ENCODE measurements at places on chromosomes 3 and 15.

DNA sequence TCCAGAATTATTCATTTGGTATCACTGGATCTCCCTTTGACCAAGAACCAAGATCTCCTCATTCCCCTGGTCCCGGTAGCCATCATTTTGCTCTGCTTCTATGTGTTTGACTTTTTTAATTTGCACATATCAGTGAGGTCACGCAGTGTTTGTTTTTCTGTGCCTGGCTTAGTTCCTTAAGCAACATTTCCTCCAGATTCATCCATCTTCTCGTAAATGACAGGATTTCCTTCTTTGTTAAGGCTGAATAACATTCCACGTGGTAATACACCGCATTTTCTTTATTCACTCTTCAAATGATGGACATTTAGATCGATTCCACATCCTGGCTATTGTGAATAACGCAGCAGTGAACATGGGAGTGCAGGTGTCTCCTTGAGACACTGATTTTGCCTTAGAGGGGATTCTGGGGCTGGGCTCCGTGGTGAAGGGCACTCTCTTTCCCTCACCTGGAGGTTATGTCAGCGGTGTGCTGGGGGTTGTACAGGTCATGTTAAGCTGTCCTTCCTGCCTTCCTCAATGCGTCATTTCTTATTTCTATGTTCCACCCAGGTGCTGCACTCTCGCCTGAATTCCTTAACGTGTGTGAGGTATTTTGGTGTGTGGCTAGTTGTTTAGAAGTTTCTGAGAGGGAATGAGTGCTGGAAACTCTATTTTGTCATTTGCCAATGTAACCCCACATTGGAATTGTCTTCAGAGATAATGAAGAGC lies 212.2 kb downstream of the LPP start:
- no peak for ATAC-seq

DNA sequence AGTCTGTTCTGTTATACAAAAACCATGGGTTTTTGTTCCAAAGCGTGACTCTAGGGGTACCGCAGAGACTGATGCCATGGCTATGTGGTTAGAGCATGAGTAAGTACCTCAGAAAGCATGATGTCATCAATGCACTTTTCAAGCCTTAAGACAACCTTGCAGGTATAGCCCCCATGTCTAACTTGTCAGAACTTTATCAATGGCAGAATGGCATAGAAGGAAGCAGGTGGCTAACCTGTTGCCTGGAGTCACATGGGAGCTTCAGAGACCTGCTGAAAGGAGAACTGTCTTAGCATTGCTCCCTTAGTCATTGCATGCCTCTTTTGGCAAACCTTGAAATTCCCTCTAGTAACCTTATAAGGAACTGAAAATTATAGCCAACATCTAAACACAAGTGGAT lies 52.5 kb downstream of the EOMES start:
- ATAC-seq, result no peak

GRCh38 chr15:47484059-47484458 lies 233.2 kb upstream of the SEMA6D start:
- ATAC-seq, result no peak

DNA sequence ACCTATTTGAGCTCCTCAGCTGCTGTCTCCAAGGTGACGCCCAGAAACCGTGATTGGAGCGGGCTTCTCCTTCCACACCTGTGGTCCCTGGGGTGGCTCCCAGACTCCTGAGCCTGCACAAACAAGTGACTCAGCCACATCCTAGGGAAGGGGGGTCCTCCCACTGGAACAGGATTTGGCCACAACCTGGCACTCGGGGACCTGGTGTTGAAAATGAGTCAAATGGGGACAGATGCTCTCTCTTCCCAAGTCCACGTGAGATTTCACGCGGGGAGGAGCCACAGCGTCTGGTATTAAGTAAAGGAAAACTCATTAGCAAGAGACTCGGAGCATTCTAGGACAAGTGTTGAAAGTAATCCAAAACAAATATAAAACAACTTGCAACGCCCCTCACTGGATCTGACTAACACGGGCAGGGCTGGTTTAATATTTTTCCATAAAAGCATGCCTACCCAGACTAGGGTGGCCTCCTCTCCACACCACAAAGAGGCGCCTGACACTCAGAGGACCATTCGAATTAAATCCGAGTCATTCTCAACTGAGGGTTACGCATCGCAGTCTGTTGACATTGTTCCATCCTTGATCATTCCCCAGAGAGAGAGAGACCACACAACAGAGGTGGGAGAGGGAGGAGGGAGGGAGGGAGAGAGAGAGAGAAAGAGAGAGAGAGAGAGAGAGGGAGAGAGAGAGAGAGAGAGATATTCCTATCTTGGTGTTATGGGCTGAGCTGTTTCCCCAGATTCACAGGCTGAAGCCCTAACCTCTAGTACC lies 74.4 kb downstream of the MGLL start:
- peak; percentile 48 for ATAC-seq

DNA sequence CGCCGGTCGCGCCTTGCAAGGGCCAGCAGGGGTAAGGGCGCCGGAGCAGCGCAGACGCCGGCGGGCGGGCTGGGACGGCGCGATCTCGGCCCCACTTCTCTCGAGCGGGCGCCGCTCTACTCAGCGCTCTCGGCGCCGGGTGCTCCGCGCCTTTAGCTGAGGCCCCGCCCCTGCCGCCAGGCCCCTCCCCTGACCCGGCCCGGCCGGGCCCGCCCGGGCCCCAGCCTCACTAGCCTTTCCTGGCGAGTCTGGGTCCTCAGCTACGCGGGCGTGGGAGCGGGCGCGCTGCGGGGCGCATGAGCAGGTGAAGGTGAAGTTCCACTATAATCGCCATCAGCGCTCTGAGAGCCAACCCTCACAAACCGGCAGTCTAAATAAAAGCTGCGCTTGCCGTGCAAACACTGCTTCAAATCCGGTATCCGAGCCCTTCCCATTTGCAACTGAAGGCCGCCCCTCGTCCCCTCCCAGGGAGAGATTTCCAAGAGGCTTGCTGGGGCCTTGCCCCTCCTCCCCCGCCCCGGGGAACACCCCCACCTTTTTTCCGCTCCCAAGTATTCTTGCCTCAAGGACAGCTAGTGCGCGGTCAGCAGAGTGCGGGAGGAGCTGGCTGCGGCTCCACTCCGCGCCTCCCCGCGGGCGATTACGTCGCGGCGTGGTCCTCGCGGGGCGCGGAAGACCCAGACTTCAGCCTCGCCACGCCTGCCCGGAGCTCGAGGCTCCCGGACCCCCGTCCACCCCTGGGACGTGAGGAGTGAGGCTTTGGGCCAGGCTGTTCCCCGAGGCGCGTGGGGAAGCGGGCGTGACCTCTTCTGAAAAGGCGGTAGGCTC lies at the start of gene RPP25:
Gene RPP25 (minus strand): TSS at position 125 of the 828 bp plus-strand sequence. CDS start 189 bp downstream, outside the sequence.
- ATAC-seq, result peak; percentile 77

GRCh38 chr15:65910341-65910740 lies 41.0 kb downstream of the RAB11A start:
- ATAC-seq, result no peak

- ATAC-seq, result no peak
Measured at GRCh38 chr3:191470545-191470944, 9.6 kb downstream of the PYDC2 start.

DNA sequence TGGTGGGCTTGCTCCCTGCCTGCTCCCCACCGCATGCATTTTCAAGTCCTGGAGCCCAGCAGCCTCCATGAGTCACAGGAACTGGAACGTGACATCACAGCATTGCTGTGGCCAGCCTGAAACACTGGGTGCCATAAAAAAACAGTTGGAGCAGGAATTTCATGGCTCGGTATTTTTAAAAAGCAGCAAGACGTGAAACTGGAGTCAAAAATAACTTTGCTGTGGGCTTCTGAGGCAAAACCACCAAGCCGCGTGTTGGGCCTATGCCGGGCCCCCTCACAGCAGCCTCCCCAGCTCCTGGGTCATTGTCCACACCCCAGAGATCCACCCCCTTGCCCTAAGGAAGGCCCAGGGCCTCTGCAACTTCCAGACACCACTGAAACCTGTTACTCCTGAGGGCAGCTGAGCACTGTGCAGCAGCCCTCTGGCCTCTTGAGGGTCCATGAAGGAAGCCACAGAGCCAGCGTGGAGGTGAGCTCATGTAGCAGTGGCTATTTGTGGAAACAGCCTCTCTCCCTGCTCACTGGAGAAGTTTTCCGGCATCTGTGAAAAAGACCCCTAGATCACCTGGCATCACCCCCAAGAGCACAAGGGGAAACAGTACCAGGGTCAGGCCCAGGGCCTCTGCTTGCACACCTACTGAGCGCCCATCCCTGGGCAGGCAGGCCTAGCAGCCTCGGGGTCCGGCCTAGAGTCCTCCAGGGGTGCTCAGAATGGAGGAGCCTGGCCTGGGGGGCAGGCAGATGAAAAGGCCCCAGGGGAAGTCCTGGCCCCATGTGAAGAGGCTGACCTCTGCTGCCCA lies 34.0 kb upstream of the DUSP7 start:
- peak; percentile 64 for ATAC-seq

- no peak for ATAC-seq
Measured at GRCh38 chr3:194731506-194732073, 45.9 kb downstream of the FAM43A start.

DNA sequence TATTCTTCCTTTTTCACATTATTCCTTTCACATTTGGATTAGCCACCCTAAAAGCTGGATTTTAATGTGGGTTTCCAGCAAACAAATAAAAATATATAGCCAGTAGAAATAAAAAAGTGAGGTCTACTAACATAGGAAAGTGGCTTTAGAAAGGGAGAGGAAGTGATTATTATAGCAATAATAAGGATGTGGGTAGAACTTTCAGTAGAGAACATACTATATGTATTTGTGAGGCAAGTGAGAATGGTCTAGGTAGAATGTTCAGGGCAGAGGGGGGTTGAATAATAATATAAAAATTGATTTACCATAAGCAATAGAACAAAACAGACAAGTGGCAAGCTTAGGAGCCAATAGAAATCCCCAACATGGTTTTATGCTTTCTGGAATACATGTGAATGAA lies 88.6 kb downstream of the NR1I2 start:
- no peak for ATAC-seq

- ATAC-seq, result no peak
Measured at GRCh38 chr3:178203165-178203564, 333.1 kb upstream of the KCNMB2 start.

DNA sequence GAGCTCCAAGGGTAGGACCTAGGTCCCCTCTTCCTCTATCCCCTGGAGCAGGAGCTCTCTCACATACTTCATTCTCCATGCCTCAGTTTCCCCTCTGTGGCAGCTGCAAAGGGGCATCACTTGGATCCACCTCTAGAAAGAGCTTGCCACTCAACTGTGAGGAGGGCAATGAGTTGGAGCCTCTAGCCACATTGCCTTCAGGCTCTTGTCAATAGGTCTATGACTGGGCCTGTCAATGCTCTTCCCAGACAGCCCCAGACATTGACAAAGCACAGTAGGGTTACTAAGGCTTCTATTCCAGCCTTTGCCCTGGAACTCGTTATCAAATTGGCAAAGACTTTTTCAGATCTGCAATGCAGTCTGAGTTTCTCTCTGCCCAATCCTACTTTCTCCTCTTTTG lies 4.4 kb upstream of the VIPR1 start:
- ATAC-seq, result no peak

- no peak for ATAC-seq
Measured at GRCh38 chr3:26963361-26963743, 340.8 kb downstream of the LRRC3B start.

GRCh38 chr15:81023483-81024264 lies 23.0 kb downstream of the TLNRD1 start:
- peak; percentile 63 for ATAC-seq

GRCh38 chr15:36659917-36660316 lies 80.5 kb downstream of the CDIN1 start:
- ATAC-seq, result peak; percentile 55

GRCh38 chr15:80468796-80469195 lies 64.6 kb downstream of the ARNT2 start:
- no peak for ATAC-seq

DNA sequence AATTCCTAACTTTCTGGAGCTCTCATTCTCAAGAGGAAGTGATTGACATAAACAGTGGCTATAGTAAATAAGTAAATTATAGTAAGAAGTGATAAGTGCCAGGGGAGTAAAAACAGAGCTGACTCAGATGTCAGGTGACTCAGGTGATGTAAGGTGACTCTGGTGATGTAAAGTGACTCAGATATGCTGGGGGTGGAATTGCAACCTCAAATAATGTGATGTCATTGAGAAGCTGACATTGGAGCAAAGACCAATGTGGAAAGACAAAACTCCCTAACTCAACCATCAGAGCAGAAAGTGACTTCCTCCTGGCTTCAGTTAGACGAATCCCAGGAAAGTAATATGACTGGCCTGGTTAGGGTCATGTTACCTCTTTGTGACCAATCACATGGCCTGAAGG lies 144.2 kb upstream of the SNTN start:
- no peak for ATAC-seq

- ATAC-seq, result no peak
Measured at GRCh38 chr3:126121074-126121473, 37.1 kb upstream of the SLC41A3 start.

Measured in motor neuron (in vitro differentiated cells).